Amniotic epithelial cell (primary cell): ENCODE measurements at places on chromosomes 6 and 20.

GRCh38 chr20:53020376-53020775 is 48.2 kb downstream of the TSHZ2 start:
- no peak for DNase-seq

DNA sequence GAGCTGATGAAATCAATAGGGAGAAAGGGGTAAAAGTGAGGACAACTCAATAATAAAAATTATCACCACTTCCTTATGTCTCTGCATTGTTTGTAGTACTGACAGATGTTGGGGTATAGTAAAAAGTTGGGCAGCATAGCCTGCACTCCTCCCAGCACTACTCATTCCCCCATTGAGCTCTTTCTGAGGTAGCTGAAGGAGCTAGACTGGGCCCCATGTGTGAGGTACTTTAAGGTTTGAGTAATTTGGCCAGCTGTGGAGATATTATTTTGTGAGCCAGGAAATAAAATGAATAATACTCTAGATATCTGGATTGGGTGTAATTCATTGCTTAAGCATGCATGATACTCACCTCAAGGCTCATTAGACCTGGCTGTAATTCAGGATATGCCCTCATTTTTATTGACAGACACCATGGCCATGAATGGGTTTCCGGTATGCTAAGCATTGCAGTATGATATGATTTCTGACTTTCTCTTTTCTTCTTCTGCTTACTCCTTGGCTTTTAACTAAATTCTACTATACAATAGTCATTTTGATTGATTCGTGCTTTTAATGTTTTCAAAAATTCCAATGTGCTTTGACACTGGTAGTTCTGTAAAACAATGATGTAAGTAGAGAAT is 283.9 kb upstream of the RIMS1 start:
- DNase-seq, result peak; percentile 8

DNA sequence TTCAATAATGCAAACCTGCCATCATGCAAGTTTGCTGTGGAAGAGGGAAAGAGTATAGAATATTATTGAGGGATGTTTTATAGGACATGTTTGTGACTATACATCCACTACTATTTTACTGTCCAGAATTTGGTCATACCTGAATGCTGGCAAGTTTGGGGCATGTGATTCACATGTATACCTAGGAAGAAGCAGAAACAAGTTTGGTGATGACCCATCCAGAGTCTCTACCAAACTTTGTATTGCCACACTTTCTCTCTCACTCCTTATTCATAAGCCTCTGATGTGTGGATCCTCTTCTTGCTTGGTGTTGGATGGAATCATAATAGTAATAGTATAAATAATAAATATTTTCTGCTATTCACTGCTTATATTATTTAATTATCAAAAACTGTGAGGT is 108.5 kb upstream of the FLRT3 start:
- DNase-seq, result no peak

DNA sequence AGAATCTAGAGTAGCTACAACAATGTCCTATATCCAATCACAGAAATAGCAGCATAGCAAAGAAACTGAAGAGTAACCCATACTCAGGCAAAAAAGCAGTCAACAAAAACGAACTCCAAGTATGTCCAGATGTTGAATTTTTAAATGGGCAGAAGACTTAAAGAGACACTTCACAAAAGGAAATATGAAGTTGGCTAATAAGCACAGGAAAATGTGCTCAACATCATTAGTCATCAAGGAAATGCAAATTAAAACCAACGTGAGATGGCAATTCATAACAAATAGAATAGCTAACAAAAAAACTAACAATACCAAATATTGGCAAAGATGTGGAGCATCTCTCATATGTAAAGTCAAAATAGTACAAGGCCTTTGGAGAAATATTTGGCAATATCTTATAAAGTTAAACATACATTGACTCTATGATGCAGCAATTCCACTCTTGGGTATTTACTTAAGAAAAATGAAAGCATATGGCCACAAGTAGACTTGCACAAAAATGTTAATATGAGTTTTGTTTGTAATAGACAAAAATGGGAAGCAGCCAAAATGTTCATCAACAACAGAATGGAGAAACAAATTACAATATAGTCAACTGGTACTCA is 37.7 kb downstream of the FRK start:
- no peak for DNase-seq

DNA sequence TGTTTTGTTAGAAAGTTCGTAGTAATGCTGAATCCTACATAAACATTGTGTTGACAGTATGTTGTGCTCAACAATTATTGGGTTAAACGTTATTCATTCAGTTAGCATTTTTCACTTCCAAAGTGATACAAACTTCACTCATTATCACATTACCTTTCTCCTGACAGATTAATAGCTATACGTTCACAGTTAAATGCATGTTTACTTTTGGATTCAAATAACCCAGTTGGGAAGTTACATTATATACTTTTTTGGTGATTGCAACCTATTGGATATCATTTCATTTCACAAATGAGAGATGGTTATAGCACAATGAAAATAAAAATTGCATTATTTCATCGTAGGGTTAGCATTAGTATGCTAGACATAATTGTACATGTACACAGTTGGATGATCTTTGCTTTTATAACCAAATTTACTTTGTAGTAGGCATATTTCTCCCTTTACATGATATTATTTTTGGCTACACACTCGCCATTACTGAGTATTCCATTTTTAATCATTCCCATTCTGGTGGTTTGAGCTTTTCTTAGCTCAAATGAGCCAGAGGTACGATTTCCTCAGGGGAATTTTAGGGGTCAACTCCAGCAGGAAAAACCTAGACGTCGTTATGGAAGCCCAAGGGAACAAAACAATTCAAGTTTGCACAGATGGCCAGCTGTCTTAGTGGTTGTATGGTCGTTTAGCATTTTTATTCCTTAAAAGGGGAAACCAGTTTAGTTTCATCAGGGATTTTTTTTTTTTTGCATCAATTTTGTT is 2.1 kb upstream of the HIVEP1 start:
- DNase-seq, result no peak

- DNase-seq, result no peak
Observed at GRCh38 chr20:64077876-64078551, 1.3 kb downstream of the RGS19 start.

GRCh38 chr6:145823328-145823944 is 8.8 kb upstream of the FBXO30 start:
- no peak for DNase-seq

- peak; percentile 85 for DNase-seq
Observed at GRCh38 chr20:23147964-23148730, 62.0 kb upstream of the CD93 start.

DNA sequence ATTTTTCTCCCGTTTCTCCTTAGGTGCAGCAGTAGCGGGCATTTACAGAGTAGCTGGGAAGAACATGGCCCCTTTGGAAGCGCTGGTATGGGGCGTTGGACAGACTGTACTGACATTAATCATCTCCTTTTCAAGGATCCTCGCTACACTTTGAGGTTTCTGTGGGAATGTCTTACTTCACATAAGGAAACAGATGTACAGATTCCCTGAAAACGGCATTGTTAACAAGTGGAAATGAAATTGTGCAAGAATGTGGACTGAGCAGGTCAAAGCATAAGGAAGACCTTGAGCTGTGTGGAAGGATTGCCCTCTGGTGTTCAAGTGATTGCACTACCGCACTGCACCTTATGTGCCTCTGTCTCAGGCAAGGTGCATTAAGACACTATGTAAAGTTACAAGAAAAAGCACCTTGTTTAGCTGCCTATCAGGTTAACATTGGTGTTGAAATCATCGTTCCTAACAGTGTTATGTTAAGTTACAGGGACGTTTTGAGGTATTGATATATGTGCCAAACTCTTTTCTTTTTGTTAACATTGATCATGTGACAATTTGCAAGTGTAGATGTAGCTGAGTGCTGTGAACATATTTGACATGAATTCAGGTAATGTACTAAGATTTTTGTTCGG is 38.0 kb downstream of the TMEM170B start:
- peak; percentile 93 for DNase-seq

GRCh38 chr20:54174457-54175175 is 830 bp upstream of the CYP24A1 start:
- DNase-seq, result no peak

DNA sequence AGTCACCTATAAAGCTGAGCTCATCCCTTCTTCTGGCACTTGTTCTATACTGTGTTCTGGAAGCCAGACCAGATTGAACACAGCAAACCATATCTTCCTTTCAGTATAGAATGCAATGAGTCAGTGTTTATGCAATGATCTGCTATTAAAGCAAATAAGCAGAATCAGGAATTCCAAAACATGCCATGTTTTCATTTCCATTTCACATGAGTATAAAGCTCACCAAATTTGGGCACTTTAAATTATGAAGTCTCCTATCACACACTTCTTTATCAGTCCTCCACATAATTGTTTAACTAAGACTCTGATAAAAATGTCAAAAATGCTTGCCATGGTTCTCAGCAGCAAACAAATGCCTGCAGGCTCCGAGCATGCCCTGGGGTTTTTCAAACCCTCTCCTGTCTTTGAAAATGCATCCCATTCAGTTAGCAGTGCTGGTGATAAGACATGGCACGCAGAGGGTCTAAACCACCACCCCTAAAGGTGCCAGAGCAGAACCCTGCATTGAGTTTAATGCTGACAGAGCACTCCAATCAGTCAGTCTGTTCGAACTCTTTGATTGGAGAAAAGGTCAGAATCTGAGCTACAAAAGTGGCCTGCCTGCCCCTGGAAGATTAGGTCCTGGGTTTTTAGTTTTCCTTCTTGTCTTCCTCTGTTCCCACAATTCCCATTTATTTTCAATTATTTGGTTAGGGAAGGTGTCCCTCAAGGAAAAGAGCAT is 234.1 kb downstream of the GMPR start:
- peak; percentile 54 for DNase-seq

- DNase-seq, result no peak
Observed at GRCh38 chr20:58695895-58696375, 3.3 kb downstream of the NPEPL1 start.

- no peak for DNase-seq
Observed at GRCh38 chr20:44133424-44133823, 53.6 kb downstream of the JPH2 start.

- DNase-seq, result no peak
Observed at GRCh38 chr6:93389192-93389591, 30.2 kb downstream of the EPHA7 start.

DNA sequence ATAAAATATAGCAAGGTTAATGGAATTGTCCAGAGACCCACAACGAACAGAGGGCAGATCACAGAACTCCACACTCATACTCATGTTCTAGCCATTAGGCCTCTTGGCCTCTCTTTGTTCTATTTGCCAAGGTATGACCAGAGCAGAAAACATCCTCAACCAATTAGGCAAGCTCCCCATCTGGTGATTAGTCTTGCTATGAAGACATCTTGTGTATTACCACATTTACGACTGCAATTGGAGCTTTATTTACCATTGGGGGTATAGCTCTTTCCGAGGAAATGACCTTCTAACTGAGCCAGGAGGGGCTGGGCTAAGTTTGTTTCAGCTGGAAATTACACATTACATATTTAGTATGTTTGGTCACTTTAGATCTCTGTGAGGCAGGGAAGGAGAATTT is 593.9 kb downstream of the CD109 start:
- DNase-seq, result peak; percentile 48

DNA sequence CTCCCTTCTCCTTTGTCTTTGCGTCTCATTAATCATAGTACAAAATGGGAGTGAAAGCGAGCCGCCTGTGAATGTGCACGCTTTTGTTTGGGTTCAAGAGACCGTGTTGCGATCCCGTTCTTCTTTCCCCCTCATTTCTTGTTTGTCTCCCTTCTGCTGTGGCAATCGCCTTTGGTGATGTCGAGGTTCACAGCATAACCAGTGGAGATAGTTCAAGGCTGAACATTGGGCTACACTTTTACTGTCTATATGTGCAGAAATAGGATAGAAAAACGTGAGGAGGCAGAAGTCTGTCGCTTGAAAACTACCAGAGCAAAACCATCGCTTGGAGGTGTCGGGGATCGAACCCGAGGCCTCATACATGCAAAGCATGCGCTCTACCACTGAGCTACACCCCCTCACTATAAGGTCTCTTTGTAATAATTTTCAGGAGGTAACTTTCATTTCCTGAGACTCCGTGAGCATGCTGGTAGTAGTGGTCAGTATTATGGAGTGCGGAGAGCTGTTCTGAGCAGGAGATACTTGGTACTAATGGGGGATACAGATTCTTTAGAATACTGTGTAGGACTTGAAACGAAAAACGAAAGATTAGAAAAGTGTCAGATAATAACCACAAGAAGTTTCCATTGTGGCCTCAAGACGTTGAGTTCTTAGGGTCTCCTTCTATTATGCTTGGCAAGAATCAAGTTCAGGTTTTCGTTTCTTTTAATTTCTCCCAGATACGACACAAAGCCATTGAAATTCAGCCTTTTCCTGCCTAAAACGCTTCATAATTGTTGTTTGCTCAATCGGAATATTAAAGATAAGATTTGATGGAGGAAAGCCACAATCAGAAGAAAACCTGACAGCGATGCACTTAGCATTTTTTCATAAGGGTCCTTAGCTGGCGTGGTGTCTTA is 106.6 kb downstream of the TRIM27 start:
- DNase-seq, result peak; percentile 52

- no peak for DNase-seq
Observed at GRCh38 chr6:52243282-52243893, 912 bp downstream of the IL17F start.
